Foreskin keratinocyte (primary cell): ENCODE measurements at places on chromosomes 3 and 15. TPM values are rescaled to one million over a fixed set of nuclear protein-coding genes. Genes with fewer than 3 reads are reported as not detected.
A peak's percentile ranks its signal among the peaks of the same experiment; 100 is the strongest.

The TIPIN gene
- total RNA-seq: 16.0 and 16.6 TPM in 2 replicates

The TMEM108 gene
- total RNA-seq: 0.07 TPM in 1 of 2 replicates, not detected in the other

The ZIC1 gene
- not detected in 2 replicates for total RNA-seq

The ISLR2 gene
- total RNA-seq: not detected in 2 replicates

The BCL2A1 gene
- total RNA-seq: not detected in 2 replicates

The IMPG2 gene
- total RNA-seq: 0.03 and 0.04 TPM in 2 replicates

- DNase-seq: no peak
These were observed 14.9 kb downstream of the SPRED1 start for GRCh38 chr15:38267421-38268022.

DNA sequence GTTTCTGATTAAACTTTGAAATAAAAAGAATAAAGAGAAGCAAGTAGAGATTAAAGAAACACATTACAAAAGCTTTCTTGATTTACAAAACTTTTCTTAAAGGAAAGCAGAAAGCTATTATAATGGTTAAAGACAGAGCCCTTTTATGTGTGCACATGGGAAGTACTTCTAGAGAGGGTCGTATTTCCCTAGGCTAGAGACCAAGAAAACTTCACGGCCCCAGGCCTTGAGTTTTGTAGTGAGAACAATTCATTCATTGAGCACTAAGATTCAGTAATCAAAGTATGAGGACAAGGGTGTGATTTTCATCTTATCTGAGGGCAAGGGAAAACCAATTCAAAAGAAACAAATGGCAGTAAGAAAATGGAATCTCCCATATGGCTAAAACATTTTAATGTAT lies 854.1 kb downstream of the ROBO1 start:
- DNase-seq: no peak

- DNase-seq: no peak
These were observed 112.9 kb upstream of the SLC6A11 start for GRCh38 chr3:10702961-10703740.

- no peak for DNase-seq
These were observed 234.6 kb upstream of the CBLB start for GRCh38 chr3:106103383-106103782.

GRCh38 chr15:89192136-89192535 lies 29.2 kb downstream of the RLBP1 start:
- no peak for DNase-seq

DNA sequence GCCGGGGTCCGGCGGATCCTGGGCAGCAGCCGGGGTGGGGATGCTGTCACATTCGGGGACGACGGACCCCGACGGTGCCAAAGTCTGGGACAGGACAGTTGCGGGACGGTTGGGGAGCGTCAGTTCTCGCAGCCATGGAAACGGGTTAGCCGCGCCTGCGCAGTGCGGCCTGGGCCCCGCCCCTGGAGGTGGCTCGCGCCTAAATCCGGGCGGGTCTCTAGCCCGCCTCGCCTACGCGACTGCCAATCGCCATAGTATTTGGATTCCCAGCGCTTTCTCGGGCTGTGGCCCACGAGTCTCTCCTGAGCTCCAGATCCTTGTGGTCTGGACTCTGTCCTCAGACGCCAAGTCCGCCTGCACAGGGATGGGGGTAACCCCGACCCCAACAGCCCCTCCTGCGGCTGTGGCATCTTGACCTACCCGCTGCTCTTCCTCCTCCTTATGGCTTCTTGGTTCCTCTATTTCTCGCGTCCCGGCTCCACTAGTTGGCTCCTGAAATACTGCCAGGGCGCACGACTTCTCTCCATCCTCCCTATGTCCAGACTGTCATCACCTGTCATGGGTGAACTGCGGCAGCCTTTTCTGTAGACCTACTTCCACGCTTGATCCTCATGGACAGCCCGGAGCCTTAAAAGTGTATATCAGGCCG lies at the start of gene ZMYND10:
Gene ZMYND10, minus strand, starts transcription at position 147 of the 649 bp plus-strand sequence. CDS start 153 bp downstream, outside the sequence.
- no peak for DNase-seq

DNA sequence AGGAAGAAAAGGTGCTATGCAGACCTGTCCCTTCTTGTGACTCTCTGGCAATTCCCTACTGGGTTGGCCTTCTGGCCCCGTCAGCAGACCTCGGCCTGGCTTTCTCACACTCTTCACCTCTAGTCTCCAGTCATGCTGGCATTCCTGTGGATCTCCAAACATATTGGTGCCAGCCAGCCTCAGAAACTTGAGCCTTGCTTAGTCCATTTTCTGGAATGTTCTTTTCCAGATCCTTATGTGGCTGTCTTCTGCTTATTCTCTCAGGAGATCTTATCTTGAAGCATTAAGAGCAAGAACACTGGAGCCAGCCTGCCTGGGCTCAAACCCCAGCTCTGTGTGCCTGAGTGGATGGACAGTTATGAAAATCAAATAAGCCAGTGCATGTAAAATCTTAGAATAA lies 88.2 kb upstream of the NTRK3 start:
- no peak for DNase-seq

- no peak for DNase-seq
These were observed 102.3 kb upstream of the NR2E3 start for GRCh38 chr15:71708051-71708429.

- no peak for DNase-seq
These were observed 70.4 kb downstream of the NIPA2 start for GRCh38 chr15:22908830-22909229.

GRCh38 chr3:181729341-181729869 lies 17.7 kb downstream of the SOX2 start:
- DNase-seq: no peak

DNA sequence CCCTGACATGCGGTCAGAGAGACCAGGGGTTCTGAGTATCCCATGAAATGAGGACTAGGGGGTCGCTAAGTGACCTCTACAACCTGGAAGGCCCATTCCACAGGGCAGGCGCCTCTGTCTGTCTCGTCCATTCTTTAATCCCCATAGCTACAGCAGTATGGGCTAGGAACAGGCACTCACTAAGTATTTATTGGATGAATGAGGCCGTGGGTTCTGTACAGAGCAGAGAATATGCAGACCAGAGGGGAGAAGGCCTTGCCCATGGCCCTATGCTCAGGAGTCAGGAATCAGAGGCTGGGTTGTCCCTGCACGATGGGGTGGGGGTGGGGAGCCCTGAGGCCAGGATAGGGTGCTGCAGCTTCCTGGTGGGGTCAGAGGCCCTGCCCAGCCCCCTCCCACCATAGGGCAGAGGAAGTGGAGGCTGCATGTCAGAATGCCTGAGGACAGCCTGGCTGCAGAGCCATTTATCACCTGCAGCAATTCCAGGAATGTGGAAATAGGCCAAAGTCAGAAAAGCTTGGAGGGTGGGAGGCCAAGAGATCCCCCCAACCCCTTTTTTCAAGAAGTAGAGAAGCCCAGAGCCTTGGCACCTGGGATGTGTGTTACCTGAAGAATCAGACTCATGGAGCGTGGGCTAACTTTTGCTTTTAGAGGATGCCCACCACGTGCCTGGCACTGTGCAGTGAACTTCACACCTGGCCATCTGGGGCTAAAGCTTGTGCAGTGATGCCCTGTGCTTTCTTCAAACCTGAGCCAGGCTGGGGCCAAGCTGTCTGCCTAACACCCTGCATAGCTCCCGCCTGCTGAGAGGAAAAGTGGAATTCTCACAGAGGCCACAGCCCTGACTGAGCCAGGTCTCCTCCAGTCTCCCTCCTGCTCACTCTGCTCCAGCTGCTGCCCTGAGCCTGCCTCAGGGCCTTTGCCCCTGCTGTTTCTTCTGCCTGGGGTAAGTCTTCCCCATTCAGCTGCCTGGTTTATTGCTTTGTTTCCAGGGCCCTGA lies 109.4 kb downstream of the WNT7A start:
- DNase-seq: no peak

- DNase-seq: peak; percentile 41
These were observed 16.0 kb upstream of the MEGF11 start for GRCh38 chr15:66269326-66270090.

DNA sequence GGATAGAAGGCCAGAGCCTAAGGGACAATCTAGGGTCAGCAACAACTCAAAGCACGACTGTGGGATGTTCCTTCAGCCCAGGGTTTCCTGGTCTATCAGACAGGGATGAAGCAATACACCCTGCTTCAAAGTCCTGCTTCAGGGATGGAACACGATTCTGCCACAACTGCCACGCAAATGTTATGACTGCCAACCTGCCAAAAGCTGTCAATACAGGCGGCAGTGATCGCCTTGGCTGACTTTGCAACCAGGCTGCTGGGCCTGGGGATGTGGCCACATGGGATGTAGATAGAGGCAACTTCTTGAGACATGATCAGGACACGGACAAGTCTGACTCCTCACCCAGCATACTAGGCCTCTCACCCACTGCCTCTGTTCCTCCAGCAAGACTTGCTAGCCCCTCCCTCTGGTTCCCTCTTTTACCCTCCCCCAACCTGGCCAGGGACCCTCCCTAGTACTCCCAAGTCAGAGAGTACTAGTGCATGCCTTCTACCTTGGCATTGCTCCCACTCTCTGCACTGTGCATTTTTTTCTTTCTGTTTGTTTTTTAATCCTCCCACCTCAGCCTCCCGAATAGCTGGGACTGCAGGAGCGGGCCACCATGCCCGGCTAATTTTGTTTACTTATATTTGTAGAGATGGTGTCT lies 7.6 kb downstream of the CCDC12 start:
- no peak for DNase-seq

DNA sequence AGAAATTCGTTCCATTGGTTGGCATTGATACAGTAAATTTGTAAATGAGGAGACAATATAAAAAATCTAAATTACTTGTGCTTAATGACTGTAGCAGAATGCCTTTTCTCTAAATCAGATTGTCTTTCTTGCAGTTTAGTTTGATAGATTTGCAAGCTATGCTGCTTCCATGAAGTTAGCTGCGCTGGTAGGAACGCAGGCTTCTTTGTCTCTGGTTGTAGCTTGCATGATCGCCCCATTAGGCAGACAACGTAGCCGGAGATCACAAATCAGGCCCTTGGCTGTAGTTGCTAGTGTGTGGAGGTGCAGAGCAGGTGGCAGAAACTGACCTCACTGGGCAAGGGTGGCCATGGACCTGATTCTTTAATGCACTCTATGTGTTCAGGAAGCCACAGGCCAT lies 6.1 kb downstream of the ZIC1 start:
- DNase-seq: no peak

DNA sequence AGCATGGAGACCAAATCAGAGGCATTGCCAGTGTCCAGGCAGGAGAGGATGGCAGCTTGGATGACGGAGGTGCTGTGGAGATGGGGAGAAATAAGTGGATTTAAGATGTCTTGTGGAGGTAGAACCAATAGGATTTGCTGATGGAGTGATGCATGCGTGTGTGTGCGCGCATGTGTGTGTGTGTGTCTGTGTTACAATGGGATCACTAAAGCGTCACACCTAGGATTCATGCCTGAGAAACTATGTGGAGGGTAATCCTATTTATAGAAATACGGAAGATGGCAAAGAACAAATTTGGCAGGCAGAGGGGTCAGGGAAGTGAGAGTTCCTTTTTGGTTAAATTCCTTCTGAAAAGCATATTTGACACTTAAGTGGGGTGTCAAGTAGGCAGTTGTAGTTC lies 64.8 kb upstream of the ARL8B start:
- DNase-seq: no peak
